ENCODE measurements at places on chromosomes 16 and 17.

DNA sequence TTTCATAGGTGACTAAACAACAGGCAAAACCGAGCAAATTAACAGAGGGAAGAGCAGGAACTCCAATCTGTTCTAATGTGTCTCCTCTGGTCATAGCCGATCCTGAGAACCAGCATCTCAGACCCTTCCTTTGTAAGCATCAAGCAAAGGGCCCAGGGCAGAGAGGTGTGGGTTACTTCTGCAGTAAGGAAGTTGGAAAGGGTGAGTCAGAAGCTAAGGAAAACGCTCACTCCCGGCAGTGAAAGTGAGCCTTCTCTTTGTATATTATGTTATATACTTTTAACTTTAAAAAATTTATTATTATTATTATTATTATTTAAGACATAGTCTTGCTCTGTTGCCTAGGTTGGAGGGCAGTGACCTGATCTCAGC lies 77.7 kb downstream of the MRM3 start:
- no peak for DNase-seq

DNA sequence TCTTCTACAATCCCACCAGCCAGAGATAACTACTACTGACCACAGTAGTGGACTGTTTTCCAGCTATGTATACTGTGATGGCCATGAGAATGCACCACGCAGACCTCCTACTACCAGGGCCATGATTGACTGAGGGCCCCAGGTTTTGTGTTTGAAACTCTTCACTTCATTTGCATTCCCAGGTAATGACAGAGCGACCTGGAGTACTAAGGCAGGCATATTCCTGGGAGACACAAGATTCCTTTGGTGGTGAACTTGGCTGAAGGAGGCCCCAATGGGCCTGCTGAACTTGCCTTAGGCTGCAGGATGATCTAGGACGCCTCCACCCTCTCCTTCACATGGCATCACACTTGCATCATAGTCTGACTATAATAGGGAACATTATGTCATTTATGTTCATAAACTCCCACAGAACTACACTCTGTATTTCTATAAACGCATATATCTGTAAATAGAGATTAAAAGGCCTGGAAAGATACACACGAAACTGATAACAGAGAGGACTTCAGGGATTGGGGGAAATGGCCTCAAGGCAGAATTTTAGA lies 30.4 kb downstream of the CLEC19A start:
- no peak for DNase-seq

DNA sequence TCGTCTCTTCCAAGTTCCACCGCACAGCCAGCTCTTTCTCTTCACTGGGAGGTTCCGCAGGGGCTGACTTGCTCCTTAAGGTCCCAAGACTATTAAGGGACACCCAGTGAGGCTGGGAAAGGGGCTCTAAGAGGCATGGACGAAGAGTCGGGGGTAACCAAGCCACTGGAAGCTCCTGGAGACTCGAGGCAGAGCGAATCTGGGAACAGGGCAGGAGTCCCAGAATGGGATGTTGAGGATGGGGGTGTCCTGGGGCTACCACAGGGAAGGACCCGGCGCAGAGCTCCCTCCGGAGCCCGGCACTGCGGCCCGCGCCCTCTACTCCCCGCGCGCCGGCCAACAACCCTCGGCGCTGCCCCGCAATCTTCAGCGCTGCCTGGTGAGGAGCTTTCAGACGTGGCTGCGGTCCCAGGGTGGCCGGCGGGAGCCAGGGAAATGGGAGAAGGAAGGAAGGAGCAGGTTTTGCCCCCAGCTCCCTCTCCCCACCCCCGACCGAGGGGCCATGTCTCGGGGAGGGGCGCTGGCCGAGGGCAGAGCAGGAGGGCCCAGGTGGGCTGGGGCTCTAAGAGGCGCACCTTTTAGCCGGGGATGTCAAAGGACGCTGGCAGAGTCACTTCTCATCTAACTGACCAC lies 581 bp downstream of the CHST5 start:
- no peak for DNase-seq

- no peak for DNase-seq
These were observed 8.9 kb downstream of the DUSP3 start for GRCh38 chr17:43769859-43770258.

- no peak for DNase-seq
These were observed 3.8 kb upstream of the DYNLL2 start for GRCh38 chr17:58079300-58080033.

GRCh38 chr16:51408357-51408756 lies 257.3 kb upstream of the SALL1 start:
- DNase-seq = no peak

DNA sequence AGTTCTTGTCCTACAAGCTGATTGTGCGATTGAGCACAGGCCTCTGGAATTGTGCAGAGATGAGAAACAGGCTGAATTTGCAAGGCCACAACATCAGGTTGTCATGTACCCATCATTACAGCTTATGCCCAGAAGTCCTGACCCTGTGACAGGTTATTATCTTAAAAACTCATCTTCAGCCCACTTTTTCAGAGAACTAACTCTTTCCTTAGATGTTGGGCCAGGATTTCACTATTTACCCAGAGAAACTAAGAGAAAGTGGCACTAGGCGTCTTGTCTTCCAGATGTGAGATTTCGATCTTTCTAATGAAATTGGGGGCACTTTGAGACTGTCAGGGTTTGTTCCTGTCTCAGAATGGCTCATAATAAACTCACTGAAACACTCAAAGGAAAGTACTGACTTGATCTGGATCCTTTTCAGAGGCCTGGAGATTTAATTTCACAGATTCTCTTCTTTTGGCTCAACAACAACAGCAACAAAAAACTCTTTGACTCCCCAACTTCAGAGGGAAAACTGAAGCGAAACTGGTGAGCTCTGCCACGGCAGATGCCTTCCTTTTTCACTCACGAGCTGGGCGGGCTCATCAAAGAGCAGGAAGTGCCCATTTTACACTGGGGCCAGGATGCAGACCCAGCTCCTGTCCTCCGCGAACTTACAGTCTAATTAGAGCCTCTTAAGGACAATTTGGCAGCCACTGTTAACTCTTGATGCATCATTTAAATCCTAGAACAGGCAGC lies 17.7 kb upstream of the SLC12A3 start:
- no peak for DNase-seq

DNA sequence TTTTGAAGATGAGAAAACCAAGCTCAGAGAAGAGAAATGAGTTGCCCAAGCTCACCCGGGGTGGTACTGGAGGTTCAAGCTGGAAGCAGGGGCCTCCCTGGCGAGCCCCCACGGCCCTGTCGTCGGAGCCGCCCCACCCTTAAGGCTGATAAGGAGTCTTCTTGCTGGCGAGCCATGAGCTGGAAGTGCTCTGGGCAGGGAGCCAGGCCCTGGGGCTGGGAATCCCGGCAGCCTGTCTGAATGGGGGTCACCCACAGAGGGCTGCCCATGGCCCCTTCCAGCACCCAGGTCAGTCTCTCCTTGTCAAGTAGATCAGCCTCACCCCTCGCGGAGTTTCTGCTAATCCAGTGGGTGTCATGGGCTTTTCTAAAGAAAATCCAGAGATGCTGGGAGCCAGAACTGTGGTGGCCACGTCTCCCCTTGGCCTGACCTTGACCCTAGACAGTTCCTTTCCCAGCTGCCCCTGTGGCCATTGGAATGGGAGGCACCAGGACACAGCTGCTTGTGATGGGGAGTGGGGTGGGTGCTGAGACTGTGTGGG lies 1.2 kb upstream of the P2RX1 start:
- no peak for DNase-seq

DNA sequence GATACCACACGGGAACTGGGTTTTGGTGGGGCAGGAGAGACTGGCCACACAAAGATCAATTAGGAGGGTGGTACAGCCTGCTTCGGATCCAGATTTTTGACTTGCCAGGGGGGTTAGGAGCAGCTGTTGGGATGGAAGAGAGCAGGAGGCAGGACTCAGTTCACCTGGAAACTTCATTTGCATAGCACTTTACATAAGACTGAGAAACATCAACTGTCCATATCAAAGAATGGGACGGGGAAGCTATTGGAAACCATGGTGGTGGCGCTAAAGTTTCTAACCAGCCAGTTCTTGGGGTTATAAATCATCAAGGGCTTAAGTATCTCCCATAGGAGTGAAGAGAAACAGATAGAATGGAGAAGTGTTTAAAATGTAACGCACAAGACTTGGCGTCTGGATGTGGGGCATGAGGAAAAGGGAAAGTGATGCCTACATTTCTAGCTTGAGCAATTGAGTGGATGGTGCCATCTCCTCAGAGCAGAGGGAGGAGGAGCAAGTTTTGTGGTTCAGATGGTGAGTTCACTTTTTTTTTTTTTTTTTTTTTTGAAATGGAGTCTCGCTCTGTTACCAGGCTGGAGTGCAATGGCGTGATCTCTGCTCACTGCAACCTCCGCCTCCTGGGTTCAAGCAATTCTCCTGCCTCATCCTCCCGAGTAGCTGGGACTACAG lies 6.4 kb upstream of the SRCAP start:
- peak; percentile 38 for DNase-seq

DNA sequence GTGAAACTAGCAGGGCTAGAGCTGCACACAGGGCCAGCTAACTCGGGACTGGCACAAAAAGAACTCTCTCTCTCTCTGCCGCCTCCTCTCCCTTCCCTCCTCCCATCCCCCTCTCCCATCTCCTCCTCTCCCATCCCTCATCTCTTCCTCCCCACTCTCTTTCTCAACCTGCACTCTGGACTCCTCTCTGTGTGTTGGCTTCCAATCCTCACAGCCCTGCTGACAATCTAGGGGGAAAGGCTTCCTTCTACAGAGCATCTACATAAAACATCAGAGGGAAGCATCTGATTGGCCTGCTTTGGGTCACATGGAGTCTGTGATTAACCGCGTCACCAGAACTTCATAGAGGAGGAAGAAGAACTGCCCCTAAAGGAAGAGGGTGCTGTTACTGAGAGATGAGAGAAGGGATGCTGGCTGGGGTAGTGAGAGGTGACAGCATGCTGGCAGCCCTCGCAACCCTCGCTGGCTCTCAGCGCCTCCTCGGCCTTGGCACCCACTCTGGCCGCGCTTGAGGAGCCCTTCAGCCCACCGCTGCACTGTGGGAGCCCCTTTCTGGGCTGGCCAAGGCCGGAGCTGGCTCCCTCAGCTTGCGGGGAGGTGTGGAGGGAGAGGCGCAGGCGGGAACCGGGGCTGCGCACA lies 12.8 kb upstream of the ZFP90 start:
- DNase-seq = no peak

DNA sequence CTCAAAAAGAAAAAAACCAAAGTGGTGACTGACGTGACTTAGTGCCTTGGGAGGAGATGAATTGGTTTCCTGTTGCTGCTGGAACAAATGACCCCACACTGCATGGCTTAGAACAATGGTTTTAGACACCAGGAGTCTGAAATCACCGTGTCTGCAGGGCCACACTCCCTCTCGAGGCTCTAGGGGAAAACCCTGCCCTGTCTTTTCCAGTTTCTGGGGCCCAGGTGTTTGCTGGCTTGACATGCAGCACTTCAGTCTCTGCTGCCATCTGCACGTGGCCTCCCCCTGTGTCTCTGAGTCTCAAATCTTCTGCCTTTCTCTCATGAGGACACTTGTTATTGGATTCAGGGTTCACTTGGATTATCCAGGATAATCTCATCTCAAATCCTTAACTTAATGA lies 323.8 kb upstream of the TNRC6C start:
- DNase-seq = no peak

DNA sequence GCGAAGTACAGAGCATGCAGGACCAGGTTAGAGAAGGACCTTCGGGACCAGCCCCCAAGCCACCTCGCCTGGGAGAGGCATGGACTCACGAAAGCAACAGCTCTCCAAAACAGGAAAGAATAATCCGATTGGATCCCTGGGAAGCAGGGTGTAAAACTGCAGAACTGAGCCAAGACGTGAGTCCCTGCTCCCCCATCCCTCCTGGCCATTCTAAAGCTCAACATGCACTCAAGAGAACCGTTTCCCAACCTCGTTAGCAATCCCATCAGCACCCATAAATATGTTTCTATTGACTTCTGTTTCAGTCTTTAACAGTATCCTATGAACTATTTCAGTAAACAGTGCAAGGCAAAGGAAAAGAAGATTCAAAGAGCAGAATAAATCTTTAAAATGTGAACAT lies 167.0 kb downstream of the COPRS start:
- DNase-seq = no peak

- DNase-seq = no peak
These were observed 53.1 kb downstream of the VPS53 start for GRCh38 chr17:661509-661908.

GRCh38 chr16:47958726-47959125 lies 197.1 kb downstream of the ABCC12 start:
- DNase-seq = peak; percentile 1

GRCh38 chr16:56852401-56852730 lies 12.6 kb upstream of the SLC12A3 start:
- no peak for DNase-seq

- DNase-seq = peak; percentile 98
These were observed 29.0 kb downstream of the IL21R start for GRCh38 chr16:27430923-27431484.

- no peak for DNase-seq
These were observed 20.7 kb upstream of the CCL5 start for GRCh38 chr17:35900708-35901480.

- DNase-seq = no peak
These were observed 963 bp downstream of the COPRS start for GRCh38 chr17:31857920-31858641.

DNA sequence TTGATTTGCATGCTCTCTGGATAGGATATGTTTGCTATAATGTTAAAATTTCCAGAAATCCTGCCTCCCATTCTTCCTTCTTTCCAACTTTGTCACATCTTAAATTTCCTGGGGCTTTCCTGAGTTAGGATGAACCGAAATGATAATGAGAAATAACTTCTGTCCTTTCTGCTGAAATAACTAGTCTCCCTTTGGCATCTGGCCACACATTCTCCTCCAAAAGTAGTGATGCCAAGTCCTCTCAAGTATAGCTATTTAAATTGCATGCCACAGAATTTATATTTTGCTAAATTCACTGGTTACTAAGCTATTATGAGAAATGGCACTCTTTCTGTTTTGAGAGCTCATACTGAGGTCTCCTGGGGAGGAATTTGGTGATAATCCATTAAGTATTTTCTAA lies 30.6 kb downstream of the FAM20A start:
- no peak for DNase-seq

GRCh38 chr17:1915889-1916288 lies 86.1 kb downstream of the RPA1 start:
- DNase-seq = peak; percentile 83

GRCh38 chr16:1237990-1238389 lies 2.5 kb upstream of the TPSAB1 start:
- no peak for DNase-seq

DNA sequence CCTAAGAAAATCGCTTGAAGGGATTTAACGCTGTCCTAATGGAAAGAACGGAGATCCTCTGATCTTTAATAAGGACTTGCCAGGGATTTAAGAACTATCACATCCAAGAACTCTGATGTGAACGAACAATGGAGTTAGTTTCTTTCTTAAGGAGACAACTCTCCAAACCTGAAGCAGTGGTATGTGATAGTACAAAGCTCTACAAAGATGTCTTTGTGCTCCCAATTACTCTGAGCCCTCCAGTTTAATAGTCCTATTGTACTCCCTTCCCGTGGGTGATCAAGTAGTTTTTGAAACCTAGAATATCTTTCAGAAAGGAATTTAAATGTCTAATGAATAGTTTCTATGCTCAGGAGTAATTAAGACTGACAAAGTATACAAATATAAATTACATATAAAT lies 123.8 kb downstream of the FTO start:
- DNase-seq = no peak

- no peak for DNase-seq
These were observed 74.4 kb downstream of the METRNL start for GRCh38 chr17:83153681-83154310.

Measured in KBM-7 (cell line).